ENCODE measurements at places on chromosomes 6 and 20.

- DNase-seq: no peak
Measured at GRCh38 chr20:47389867-47390347, 33.4 kb upstream of the ZMYND8 start.

- no peak for DNase-seq
Measured at GRCh38 chr6:31776485-31776988, 591 bp downstream of the VWA7 start.

DNA sequence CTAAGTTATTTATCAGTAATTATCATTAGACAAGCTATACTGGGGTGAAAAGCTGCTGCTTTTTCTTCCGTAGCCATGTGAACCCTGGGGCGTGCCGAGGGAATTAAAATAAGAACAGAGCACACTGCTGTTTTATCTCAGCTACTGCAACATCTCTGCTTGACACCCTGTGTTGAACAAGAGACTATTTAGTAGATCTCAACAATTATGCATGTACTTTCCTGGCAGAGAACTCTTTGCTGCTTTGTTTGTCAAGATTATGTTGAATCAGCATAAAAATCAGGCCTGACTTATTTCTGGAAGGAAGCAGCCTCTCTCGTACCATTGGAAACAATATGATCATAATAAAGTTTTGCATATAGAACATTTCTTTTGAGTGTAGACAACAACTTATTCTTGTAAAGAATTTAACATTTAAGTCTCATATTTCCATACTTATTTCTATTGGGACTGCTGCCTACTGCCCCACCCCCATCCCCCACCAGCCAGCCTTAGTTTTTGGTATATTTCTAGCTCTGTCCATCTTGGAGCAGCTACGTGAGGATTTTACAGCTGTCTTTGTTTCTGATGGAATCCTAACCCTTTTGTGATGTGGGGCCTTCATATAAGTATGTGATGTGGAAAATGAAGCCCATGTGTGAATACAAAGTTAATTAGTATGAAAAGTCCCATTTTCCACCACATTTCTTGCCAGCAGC, 1011.4 kb downstream of the KIF16B start:
- DNase-seq: no peak

- no peak for DNase-seq
Measured at GRCh38 chr6:79421001-79421411, 116.2 kb downstream of the LCA5 start.

GRCh38 chr20:47141350-47141921, 215.1 kb downstream of the ZMYND8 start:
- no peak for DNase-seq
